ENCODE measurements at places on chromosomes 7 and 10. TPM values are rescaled to one million over a fixed set of nuclear protein-coding genes. Genes with fewer than 3 reads are reported as not detected.

Gene ZNF862
- 63.8 TPM for total RNA-seq

Gene HKDC1
- 2.3 TPM for total RNA-seq

Gene MINPP1
- total RNA-seq = 8.8 TPM

Gene TMEM243
- total RNA-seq = 134 TPM

Gene LRRN3
- 52.3 TPM for total RNA-seq

Gene HYAL4
- total RNA-seq = not detected

Gene EBLN1
- total RNA-seq = not detected

Gene MMP21
- total RNA-seq = 0.44 TPM

Gene CLRN3
- not detected for total RNA-seq

Gene MACROH2A2
- 4.7 TPM for total RNA-seq

Gene BTAF1
- total RNA-seq = 66.5 TPM

Gene SEMA3E
- total RNA-seq = not detected

Gene ZNF25
- total RNA-seq = 8.0 TPM

Gene GPR15LG
- not detected for total RNA-seq

Gene ASAH2
- 2.8 TPM for total RNA-seq

Gene UPK3BL1
- 103 TPM for total RNA-seq

Gene HEPACAM2
- total RNA-seq = not detected

Gene PRTFDC1
- 0.43 TPM for total RNA-seq

Gene TMEM176A
- not detected for total RNA-seq

Gene ZWINT
- total RNA-seq = 3.4 TPM

Gene RNLS
- 3.3 TPM for total RNA-seq

Gene INSYN2A
- not detected for total RNA-seq

Gene NRG3
- total RNA-seq = not detected

Gene VAX1
- not detected for total RNA-seq

Gene SNX10
- total RNA-seq = 5.7 TPM

Gene ZCCHC24
- 2.4 TPM for total RNA-seq

Gene ZNF680
- total RNA-seq = 9.7 TPM

Gene BICC1
- not detected for total RNA-seq

Gene EVX1
- total RNA-seq = 0.16 TPM

Gene SPDYE5
- total RNA-seq = not detected

Gene SLC18A3
- not detected for total RNA-seq
